ENCODE measurements at places on chromosomes 13 and 19.

DNA sequence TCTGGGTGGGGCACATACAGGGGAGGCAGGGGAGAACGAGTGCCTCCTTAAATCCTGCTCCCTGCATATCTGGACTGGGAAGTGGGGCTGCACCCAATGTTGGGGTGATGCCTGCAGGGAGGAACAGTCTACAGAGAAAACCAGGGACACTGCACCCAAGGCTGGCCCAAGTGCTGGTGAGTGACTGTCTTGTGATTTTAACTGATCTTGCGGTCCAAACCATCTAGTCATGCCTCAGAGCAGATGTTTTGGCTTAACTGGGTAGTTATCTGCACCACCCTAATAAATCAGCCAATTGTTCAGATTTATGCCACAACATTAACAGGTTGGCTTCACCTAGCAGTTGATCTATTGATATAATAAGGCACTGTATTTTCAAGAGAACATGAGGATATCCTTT is 219.2 kb upstream of the IRS2 start:
- no peak for DNase-seq

GRCh38 chr13:97978651-97979050 is 25.2 kb downstream of the IPO5 start:
- no peak for DNase-seq

GRCh38 chr13:70203661-70204229 is 95.5 kb upstream of the KLHL1 start:
- DNase-seq: no peak

DNA sequence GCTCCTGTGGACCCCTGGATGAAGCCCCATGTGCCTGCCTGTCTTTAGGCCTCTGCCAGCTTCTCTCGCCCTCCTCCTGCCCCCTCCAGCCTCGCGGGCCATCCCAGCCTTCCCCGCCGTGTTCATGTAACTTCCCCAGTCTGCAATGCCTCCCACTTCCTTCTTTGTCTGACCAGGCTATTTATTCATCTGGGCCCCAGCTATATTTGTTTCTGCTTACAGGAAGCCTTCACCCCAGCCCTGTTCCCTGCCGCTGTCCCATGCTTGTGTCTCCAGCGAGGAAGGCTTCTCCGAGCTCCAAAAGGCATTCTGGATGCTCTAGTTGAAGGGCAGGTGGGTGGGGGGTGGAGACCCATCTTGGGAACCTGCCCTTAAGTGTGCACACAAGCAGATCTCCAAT is 7.9 kb upstream of the C3 start:
- DNase-seq: no peak

DNA sequence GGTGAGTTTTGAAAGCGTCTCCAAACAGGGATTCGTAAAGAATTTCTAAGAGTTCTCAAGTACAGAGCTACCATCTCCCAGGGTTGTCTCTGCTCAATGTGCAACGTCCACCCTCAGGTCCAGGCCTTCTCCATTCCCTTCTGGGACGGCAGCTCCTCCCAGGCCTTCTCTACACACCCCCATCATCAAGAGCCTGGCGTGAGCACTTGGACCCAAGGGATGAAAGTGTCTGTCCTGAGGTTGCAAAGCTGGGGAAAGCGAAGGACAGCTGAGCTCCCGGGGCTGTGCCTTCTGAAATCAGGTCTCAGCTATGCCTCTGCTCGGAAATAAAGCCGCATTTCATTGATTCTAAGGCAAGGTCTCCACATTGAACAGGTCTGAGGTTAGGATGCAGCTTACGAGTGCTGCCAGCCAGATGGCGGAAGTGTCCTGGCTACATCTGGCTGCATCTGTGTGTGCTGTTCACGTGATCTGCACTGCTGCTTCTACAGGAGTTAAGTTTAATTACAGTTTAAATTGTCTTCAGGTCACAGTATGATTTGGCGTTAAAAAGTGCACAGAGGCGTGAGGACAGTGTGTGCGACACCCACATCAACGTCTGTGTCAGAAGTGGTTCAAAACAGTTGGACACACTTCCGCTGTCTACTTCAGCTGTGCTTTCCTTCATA is 27.0 kb upstream of the MIER2 start:
- no peak for DNase-seq

- DNase-seq: no peak
Measured at GRCh38 chr13:67052550-67053490, 177.3 kb downstream of the PCDH9 start.

DNA sequence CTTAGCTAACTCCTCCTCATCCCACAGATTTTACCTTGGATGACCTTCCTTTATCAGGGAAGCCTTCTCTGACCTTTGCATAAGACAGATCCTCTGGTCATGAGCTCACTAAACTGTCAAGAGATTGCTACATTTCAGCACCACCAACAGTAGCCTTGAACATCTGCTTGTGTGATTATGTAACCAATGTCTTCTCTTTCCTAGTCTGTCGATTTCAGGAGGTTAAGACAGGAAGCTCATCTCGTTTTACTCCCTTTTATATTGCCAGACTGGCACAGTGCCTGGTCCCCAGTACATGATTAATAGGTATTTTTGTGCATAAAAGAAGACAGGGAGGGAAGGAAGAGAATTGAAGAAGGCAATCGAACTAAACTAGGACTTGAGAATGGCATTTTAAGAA is 1697.7 kb downstream of the EFNB2 start:
- DNase-seq: no peak

DNA sequence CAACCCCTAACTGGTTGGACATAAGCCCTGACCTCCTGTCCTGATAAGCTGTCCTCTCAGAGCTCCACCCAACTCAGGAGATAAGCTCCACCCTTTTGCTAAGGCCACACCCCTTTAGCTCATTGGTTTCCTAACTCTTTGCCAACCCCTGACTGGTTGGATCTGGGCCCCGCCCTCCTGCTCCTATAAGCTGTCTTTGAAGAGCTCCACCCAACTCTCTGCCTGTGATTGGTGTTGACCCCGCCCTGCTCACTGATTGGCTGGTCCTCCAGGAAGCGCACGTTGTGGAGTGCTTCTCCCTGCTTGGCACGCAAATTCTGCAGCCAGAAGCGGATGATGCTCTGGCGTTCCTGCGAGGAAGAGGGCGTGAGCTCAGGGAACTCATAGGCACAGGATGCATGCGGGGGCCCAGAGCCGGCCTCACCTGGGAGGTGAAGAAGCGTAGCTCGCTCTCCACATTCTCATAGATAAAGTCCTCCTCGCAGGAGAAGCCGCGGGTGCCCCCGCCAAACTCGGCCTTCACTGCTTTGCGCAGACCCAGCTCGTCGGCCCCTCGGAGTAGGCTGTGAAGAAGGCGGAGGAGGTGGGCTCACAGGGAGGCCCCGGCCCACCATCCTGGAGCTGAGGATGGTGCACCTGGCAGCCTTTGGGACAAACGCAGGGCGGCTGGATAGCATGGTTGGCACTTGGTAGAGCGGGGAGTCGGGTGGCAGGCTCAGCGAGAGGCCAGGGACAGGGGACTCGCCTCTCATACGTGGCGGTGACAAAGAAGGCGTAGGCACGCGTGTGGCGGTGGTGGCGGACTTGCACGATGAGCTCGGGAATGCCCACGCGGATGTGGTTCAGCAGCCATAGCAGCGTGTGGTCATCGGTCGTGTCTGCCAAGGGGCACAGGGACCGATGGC is 1.7 kb downstream of the ANO8 start:
- peak; percentile 4 for DNase-seq

- DNase-seq: no peak
Measured at GRCh38 chr13:26300140-26300539, 46.2 kb downstream of the CDK8 start.

DNA sequence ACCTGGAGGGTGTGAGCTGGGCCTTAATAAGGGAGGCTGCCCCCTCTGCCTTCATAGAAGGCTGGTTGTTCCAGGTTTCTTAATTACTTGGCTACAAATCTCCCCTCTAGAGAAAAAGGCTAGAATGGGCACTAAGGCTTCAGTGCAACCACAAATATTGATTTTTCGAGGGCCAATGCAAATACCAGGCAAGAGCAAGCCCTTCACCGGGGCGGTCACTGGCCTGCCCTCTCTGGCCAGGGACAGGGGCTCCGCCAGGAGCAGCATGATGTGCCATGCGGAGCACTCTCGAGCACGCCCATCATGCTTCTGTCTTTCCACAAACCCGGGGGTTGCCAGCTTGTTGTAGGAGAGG is 127.8 kb upstream of the SPACA7 start:
- no peak for DNase-seq

GRCh38 chr19:55116859-55117662 is at the start of gene PPP1R12C:
Gene PPP1R12C (minus strand): TSS chr19:55117637. CDS start chr19:55117543, 94 bp downstream.
- DNase-seq: no peak

GRCh38 chr13:45196096-45196495 is 4.7 kb downstream of the KCTD4 start:
- no peak for DNase-seq

DNA sequence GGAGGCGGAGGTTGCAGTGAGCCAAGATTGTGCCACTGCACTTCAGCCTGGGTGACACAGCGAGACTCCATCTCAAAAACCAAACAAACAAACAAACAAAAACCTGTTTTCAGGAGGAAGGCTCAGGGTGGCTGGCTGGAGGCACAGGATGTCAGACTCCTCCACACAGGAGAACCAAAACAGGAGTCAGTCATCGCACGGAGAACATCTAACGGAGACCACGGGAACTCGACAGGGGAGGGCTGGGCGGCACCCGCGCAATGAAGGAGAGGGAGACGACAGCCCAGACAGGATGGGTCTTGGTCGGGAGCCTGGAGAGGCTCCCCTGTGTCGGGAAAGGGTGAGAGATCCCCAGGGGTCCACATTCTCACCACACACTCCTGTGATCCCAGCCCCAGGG is 20.8 kb upstream of the SLC7A9 start:
- no peak for DNase-seq

DNA sequence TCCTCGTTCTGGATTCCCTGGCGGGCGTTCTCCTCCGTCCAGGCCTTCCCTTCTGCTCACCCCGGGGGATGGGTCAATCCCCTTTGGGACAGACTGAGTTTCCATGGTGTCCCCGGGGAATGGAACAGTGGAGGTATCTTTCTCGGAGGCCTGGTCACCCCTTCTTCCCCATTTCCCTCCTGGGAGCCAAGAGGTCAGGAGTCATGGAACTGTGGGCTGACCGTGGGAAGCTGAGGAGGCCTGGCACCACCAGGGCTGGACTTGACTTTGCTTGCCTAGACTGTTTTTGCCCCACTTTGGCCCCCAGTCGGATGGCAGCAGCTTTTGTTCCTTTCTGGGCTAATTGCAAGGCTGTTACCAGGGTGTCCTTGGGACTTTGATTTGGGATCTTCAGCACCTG is 2.0 kb downstream of the NACC1 start:
- no peak for DNase-seq

GRCh38 chr13:113119166-113119821 is 3.3 kb upstream of the F10 start:
- no peak for DNase-seq

DNA sequence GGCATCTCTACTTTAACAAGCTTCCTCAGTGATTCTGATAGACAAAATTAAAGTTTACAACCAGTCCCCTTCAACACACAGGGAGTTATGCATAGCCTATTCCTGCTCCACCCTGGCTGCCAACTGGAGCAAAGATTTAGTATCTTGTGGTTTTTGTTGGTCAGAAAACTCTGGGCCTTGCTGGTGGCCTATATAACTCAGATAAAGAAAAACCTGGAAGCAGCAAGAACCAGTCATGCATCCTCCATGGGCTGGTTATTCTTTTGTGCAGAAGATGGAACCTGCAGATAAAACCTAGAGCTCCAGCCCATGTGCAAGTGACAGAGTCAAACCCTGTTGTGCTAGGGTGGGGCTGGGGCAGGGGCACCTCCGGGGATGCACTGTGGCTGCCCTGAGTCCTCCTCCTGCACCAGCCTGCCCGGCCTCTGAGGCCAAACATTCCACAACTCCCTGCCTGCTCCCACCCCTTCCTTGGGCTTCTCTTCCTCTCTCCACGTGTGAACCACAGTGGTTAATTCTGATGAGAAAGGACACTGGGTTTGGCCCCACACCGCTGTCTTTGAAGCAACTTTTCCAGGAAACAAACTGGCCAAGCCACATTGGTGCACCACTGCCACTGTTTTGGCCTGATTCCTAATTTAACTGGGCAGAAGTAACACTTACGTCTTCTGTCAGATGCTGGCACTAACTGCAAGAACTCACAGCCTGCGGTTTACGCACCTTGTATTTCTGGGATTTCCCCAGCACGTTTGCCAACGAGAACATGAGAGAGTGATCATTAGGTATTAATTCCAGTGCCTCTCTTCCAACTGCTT is 23.3 kb upstream of the GGACT start:
- DNase-seq: peak; percentile 20

DNA sequence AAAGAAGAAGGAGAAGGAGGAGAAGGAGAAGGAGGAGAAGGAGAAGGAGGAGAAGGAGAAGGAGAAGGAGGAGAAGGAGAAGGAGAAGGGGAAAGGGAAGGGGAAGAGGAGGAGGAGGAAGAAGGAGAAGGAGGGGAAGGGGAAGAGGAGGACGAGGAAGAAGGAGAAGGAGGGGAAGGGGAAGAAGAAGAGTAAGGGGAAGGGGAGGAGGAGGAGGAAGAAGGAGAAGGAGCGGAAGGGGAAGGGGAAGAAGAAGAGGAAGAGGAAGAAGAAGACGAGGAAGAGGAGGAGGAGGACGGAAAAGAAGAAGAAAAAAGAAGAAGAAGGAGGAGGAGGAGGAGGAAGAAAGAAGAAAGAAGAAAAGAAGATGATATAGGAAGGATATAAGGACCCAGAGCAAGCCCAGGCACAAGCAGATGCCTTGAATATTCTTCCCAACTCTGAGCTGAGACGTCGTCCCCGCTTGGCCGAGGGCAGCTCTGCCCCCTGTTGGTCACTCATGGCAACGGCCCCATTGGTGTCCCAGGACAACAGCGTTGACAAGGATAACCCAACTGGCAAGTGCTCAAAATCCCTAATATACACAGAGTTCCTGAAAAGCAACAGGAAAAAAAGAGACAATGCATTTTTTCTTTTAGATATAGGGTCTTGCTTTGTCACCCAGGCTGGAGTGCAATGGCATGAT is 30.6 kb upstream of the IGSF23 start:
- no peak for DNase-seq

GRCh38 chr13:31048521-31048920 is 113.2 kb downstream of the HSPH1 start:
- DNase-seq: no peak

DNA sequence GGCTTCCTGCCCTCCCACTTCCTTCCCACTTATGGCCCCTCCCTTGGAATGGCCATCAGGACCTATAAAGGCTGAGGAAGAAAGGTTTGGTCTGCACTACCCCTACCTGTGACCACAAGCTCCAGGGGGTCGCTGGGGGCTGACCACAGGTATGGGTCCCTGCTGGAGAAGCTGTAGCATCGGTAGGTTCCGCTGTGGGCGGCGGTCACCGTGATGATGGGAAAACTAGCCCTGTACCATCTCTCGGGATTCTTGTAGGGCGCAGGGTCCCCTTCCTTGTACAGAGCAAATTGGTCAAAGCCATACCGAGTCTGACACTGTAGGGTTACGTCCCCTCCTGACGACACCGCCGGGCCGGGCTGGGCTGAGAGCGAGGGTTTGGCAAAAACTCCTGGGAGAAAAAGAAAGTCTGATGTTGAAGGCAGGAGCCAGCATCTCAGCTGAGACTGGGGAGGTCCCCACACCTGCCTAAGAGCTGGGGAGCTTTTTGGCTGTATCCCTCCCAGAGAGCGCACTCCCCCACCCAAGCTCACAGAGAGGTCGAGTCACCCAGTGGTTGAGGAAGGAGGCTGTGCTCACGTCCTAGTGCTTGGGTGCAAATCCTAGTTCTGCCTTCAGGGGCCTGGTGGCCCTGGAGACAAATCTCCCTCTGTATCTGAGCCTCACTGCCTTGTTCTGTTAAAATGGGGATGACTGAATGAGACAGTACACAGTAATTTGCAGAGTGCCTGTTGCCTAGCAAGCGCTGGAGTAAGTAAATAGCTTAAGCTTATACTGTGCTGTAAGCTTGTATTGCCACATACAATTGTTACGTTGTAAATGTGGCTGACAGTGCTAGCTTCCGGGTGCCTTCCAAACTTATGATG is 10.4 kb downstream of the GP6 start:
- no peak for DNase-seq

- no peak for DNase-seq
Measured at GRCh38 chr19:30122431-30122830, 180.4 kb downstream of the URI1 start.

Data from CD4-positive, alpha-beta T cell treated with Interleukin-15 for 4 hours (primary cell).